ENCODE measurements at places on chromosomes 12 and 14.

DNA sequence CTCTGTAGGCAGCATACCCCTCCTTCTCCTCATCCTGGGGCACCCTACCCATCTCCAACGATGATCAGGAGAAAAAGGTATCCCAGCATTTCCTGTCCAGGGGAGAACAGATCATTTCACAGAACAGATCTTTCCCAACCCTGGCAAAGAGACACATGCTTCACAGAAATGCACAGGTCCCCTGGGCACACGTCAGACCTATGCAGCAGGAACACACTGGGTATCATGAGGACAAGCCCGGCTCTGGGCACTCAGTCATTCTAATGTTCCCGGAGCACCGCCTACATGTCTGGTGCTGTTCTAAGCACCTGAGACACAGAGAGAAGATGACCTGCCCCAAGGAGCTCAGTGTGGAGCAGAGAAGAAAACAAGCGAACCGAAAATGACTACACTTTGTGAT, 56.2 kb downstream of the ACTN1 start:
- no peak for DNase-seq

- no peak for DNase-seq
Measured at GRCh38 chr12:119089380-119090013, 89.2 kb upstream of the HSPB8 start.

- DNase-seq, result peak; percentile 68
Measured at GRCh38 chr12:123533672-123534643, at the start of gene RILPL1. TSS of gene RILPL1 (minus strand) at chr12:123533719. CDS start at chr12:123533482, 237 bp downstream.

DNA sequence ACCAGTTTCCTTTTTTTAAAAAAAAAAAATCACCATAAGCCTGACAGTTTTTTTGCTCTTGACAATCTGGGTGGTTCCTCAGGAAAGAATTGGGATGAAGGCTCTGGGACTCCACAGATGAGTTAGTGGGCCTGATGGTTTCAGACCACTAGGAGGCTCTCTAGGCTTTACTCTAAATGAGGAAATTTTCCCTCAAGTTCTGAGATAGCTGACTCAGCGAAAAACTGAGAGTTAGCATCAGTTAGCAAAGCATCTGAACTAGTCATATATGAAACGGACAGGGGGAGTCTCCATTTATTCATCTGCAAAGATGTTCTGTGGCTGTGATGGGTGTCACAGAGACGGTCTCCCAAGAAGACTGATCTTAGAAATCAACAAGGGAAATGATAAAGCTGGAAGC, 314.3 kb upstream of the OR4E1 start:
- DNase-seq, result no peak

All from muscle of back (tissue), 13 donors.